ENCODE measurements at places on chromosomes 13 and 19.

DNA sequence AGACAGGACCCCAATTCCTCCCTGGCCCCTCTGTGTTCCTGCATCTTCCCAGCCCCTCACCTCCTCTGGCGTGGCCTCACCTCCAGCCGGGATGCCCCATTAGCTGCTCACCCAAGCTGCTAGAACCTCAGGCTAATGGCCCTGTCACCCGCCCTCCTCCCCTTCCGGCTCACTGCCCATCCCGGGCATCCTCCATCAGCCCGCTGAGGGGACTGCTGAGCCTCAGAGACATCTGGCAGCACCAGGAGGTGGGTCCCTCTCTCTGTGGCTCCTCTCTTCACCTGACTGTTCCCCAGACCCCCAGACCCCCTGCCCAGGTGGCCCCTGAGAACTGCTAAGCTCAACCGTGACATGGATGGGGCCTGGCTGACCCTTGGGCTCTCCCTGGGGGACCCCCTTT lies 2.9 kb downstream of the FFAR1 start:
- DNase-seq = no peak

GRCh38 chr13:44273991-44274770 lies 99.4 kb upstream of the SERP2 start:
- no peak for DNase-seq

- peak; percentile 83 for DNase-seq
Observed at GRCh38 chr19:51422053-51422448, 4.6 kb upstream of the SIGLEC10 start.

- peak; percentile 67 for DNase-seq
Observed at GRCh38 chr19:15091918-15092753, 10.1 kb downstream of the OR1I1 start.

- DNase-seq = no peak
Observed at GRCh38 chr19:31285744-31286143, 63.5 kb downstream of the TSHZ3 start.

- no peak for DNase-seq
Observed at GRCh38 chr19:18682807-18683108, 722 bp upstream of the CRTC1 start.

DNA sequence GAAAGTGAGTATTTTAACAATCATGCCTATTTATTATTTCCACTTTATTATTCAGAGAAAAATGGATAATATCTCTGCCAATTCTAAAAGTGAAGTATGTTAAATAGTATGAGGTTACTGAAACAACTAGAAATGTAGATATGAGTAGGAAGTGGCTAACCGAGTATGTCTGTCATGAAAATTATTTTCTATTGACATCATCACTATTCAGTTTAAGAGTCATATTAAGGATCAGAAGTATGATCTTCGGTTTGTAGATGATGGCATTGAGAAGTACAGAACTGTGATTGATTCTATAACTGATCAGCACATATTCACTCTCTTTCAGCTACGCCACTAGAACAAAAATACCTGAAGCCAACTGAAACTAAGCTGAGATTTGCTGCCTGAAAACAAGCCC lies 146.4 kb upstream of the SLITRK5 start:
- no peak for DNase-seq

Data from activated CD4-positive, alpha-beta T cell treated with anti-CD3 and anti-CD28 coated beads, Interleukin-2, amount 50 U/mL, for 24 hours (primary cell).